Effector memory CD8-positive, alpha-beta T cell (primary cell): ENCODE measurements at places on chromosomes 11 and 22.

DNA sequence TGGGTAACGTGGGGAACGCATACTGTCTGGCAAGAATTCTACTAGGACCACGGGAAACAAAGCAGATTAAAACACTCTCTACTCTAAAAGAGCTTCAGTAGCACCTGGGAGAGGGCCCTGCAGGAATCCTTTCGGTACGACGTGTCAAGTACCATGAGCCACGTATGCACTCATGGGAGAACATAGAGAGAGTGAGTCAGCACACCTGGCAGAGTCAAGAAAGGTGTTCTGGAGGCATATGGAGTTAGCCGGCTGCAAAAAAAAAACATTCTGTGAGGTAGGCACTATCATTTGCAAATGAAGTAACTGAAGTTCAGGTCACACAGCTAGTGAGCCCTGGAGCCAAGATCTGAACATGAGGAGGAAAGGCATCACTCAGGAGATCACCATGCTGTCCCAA is 71.1 kb upstream of the BID start:
- no peak for DNase-seq

- DNase-seq, result no peak
These were observed 283.5 kb downstream of the TTC28 start for GRCh38 chr22:28395920-28396753.

- DNase-seq, result no peak
These were observed 10.8 kb upstream of the ADORA2A start for GRCh38 chr22:24416611-24417010.

DNA sequence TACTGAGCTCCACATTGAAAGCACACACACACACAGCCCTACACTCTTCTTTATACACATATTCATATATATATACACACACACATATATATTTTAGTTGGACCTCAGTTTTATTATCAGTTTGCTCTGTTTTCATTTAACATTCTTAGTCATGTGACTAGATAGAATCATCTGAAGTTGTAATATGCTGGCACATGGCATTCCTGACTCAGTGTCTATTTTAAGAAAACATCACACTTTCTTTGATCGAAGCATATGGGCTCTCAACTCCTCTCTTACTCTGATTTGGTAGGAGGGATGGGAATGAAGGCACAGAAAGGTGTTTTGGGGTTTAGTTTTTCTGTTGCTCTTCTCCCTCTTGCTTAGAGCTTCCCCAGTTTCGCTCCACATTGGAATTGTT is 24.8 kb downstream of the AMOTL1 start:
- no peak for DNase-seq

GRCh38 chr11:117996058-117996457 is 9.9 kb downstream of the IL10RA start:
- DNase-seq, result no peak

- no peak for DNase-seq
These were observed 29.3 kb downstream of the MED15 start for GRCh38 chr22:20536590-20537324.

GRCh38 chr11:2262301-2263070 is 7.9 kb downstream of the ASCL2 start:
- no peak for DNase-seq

DNA sequence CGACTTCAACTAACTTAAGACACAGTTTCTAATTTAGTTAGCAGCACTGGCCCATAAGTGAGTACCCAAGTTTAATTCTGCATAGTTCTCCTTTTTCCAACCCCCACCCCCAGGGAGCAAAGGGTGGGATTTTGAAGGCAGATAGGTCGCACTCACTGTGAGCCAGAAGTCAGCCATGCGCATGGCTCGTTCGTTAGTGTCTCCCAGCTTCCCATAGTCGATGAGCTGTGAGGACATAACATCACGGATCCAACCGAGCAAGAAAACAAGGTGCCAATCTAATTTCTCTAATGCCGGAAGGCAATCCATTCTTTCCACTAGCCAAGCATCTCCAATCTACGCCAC is 577 bp downstream of the MRPL17 start:
- DNase-seq, result no peak

DNA sequence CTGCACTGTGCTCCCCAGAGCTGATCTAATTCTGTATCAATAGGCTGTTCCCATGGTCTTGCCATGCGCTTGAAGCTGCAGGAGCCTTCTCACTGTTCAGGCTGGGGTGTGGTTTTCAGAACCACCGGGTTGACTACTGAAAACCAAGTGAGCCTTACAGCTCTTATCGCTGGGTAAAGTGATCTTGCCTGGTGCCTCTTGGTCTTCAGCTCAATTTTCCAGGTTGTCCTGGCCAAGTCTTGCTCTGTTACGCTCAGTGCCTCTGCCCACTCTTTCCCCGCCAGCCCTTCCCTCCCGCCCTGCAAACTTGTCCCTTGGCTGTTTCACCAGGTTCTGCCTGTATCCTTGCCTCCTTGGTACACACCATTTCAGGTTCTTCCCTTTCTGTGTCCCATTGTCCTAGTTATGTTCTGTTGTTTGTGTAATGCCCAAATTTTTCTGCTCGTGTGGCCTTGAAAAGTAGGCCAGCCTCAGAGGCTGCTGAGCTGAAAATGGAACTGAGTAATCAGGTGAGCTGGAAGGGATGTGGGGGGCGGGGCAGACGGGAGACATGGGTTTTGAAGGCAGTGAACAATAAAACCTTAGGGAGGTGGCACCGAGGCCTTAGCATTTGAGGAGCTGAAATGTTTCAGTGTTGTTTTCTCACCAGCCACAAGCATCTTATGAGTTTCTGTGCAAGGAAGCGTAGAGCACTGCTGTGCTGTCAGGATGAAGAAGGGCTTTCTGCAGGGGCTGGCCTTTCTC is 11.2 kb downstream of the PEX26 start:
- no peak for DNase-seq

DNA sequence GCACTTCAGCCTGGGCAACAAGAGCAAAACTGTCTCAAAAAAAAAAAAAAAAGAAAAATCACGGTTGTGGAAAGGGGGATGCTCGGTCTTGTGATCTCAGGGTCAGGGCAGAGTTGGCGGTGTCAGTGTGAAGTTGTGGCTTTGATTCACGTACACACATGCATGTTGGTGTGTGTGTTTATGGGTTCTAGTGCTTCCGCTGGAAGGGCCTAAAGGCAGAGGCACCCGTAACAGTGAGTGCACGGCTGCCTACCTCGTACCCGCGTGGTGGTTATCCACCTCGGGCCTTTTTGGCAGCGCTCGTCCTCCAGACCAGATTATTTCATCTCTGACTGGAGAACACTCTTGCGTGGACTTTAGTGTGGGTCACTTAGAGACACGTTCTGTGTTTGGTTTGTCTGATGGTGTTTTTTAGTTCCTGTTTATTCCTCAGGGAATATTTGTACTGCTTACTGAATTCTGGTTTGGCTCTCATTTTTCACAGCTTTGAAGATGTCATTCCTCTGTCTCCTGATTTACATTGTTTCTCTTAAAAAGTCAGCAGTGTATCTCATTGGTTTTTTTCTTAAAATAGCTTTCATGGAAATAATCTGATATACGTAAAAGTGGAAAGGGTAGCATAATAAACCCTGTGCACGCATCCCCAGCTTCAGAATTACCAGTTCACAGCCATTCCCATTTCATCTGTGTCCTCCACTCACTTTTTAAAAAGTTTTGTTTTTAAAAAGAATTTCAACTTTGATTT is 15.6 kb downstream of the ZBED4 start:
- DNase-seq, result no peak

DNA sequence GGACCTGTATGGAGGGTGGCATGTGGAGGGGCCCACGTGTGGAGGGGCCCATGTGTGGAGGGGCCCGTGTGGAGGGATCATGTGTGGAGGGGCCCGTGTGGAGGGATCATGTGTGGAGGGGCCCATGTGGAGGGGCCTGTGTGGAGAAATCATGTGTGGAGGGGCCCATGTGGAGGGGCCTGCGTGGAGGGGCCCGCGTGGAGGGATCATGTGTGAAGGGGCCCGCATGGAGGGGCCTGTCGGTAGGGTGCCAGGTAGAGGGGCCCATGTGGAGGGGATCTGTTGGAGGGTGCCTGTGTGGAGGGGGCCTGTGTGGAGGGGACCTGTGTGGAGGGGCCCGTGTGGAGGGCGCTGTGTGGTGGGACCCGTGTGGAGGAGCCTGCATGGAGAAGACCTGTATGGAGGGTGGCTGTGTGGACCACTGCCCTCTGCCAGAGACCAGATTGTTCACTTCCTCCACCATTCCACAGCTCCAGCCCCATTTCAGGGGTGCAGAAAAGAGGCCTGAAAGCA is 47.0 kb downstream of the IGLL5 start:
- DNase-seq, result no peak

GRCh38 chr22:49983148-49984042 is 22.8 kb downstream of the PIM3 start:
- DNase-seq, result peak; percentile 46

- no peak for DNase-seq
These were observed 68.3 kb upstream of the CECR2 start for GRCh38 chr22:17300926-17301325.
